HT-29 (cell line): ENCODE measurements at places on chromosomes 16 and 17.

GRCh38 chr17:66192378-66192687 lies 400 bp upstream of the CEP112 start:
- no peak for DNase-seq

GRCh38 chr16:79310710-79311109 lies 289.8 kb downstream of the MAF start:
- no peak for DNase-seq

DNA sequence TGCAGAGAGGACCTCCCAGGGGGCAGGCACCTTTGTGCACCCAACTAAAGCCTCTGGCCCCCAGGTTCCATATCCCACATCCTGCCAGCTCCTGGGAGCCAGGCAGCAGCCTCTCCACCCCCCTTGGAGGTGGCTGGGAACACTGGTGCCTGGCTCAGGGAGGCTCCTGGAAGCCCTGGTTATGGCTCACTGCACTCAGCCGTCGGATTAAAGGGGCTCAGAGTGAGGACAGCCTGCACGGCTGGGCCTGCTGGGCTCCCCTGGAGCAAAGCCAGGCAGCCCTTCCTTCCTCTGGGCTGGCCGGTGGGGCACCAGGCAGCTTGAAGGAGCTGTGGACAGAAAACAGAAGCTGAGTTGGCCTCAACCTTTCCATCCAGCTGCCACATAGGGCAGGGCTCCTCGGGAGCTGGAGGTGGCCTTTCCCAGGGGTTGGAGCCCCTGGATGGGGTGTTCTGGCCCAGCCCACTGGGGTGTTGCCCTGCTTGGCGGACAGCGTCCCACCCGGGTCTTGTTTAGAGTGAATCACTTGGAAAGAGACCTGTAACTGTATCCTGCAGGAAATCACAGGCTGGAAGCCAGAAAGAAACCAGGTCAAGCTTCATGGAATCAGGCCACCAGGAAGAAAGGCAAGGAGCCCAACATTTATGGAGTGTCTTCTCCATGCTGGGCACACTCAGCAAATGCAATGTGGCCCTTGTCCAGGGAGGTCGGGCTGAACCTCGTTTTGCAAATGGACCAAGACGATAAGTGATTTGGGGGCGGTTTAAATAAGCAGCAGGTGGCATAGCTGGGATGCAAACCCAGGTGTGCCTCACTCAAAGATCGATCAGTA lies 253.3 kb downstream of the SOX9 start:
- DNase-seq = no peak

GRCh38 chr17:77392376-77393273 lies 251.9 kb downstream of the SEC14L1 start:
- peak; percentile 76 for DNase-seq

DNA sequence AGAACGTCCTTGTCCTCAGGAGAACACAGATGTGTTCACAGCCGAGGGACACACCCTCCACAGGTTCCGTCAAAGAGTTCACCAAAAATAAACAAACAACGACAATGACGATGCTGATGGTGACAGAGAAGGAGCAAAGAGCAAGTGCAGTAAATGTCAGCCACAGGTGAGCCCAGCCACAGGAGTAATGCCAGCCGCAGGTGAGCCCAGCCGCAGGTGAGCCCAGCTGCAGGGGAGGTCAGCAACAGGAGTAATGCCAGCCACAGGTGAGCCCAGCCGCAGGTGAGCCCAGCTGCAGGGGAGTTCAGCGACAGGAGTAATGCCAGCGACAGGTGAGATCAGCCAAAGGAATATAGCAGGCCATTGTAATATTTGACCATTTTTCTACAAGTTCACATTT lies 315.2 kb downstream of the FOXL1 start:
- no peak for DNase-seq

DNA sequence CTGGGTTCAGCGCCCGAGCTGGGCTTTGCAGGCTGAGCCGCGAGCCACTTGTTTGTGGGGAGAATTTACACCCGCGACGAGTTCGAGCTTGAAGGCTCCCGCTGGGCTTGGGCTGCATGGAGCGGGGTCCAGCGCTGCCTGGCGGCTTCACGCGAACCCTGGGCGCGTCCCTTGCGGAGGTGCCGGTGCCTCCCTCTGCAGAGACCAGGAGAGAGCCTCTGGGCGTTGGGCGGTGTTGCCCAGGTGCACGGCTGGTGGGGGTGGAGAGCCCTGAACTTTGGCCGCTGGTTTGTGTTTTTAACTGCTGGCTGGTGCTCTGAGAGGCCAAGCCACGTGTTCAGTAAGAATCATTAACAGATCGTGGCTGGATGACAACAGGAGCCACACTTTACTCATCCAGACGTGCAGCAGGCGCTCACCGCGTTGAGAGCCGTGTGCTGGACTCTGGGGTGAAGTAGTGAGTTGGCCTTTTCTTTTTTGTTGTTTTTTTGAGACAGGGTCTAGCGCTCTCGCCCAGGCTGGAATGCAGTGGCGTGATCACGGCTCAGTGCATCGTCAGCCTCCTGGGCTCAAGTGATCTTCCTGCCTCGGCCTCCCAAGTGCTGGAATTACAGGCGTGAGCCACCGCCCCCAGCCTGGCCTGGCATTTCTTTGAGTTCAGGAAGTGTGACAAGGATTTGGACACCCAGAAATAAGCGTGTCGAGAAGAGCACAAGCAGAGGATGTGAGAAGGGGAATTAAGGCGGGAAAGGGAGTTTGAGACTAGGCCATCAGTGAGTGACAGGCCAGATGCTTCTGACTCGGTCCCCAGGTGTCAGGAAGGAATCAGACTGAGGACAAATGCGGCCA lies 827 bp downstream of the CDK10 start:
- peak; percentile 94 for DNase-seq

GRCh38 chr16:89155851-89156739 lies 15.5 kb upstream of the CDH15 start:
- DNase-seq = no peak

DNA sequence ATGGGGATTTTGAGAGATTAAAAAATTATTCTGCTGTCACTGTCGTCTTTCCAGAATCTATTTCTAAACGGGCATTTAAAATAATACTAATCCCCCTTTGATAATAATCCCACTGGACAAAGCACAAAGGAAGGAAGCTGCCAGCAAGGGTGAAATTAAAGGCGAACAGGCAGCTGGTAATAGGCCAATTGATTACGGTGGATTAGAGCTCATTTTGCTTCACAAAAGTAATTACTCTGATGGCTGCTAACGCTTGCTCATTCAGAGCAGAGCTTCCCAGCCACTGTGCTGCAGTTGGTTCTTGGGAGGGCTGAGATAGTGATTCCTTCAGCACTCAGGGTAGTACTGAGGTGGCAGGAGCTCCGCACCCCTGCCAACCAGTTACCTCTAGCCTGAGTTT lies 205.7 kb downstream of the SNX29 start:
- DNase-seq = no peak

GRCh38 chr17:33908363-33909064 lies 346.6 kb upstream of the CCL2 start:
- DNase-seq = no peak

GRCh38 chr16:20868890-20869289 lies 31.3 kb downstream of the DCUN1D3 start:
- peak; percentile 37 for DNase-seq

- DNase-seq = no peak
Observed at GRCh38 chr16:11273721-11274324, 394 bp upstream of the PRM3 start.

GRCh38 chr16:606656-607307 lies 16.9 kb downstream of the RAB40C start:
- DNase-seq = no peak

GRCh38 chr16:27712251-27712711 lies 162.3 kb downstream of the KATNIP start:
- DNase-seq = no peak

DNA sequence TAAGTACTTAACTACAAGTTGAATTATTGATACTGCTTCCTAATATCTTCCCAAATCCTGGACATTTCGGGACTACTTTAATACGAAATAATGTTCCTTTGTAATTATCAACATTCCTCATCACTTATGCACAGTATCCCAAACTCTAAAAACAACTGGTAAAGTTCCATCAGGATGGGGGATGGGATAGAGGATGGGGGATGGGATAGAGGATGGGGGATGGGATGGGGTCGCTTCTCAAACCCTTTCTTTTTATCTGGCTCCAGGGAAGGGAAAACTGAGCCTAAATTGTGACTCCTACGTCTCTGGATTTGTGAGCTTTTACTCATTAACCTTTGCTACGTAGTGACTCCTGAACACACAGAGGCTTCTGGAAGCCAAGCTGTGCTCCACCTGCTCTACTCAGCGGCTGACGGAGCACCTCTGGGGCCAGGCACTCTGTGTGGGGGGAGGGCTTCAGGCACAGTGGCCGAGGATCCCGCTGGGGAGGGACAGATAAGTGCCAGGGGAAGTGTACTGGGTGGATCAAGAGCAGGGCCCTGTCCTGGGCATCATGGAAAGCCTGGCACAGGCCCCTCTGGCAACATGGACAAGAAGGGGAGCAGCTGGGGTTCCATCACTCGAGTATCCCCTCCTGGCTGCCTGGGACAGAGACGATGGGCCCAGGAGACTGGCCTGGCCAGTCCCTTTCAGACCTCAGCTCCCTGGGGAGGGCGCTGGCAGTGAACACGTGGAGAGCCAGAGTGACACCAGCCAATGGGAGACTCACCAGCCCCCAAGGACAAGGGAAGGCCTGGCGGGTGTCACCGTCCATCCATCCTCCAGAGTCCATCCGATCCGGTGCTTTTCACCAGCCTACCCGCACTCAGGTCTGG lies 56.2 kb downstream of the PGS1 start:
- no peak for DNase-seq
